ENCODE measurements at places on chromosomes 13 and 19.

DNA sequence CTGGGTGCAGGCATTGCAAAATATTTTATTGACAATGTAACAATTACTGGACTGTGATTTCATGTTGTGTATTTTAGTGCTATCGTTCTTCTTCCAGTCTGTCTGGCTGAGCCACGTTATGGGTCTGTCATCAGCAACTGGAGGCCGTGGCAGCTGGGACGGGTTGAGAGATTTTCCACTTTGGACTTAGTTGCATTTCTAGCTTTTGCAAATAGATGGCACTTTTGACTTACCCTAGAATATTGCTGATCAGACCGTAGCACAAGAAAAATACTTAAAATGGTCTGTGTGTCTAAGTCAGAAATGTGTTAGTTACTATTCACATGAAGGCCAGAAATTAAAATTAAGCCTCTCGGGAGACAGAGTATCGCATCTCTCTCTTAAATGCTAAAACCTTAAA, 211.1 kb downstream of the TEX29 start:
- DNase-seq = no peak

DNA sequence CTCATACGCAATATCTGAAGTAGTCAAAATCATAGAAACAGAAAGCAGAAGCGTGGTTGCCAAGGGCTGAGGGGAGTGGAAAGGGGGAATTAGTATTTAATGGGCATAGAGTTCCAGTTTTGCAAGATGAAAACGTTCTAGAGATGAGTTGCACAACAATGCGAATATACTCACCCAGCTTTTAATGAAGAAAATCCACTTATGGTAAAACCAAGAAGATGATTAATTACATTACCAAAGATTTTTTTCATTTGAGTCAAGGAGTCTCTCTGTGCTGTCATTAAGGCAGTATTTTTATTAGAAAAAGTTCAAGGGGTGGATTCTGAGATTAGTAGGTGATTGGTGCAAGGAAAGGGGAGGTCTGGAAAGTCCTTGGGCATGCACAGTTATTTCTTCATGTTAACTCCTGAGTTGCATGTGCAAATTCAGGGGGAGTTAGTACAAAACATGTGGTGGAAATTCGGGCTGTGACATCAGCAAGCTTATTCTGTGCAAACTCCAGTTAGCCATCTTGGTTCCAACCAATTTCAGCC, 6.9 kb upstream of the CBY2 start:
- DNase-seq = no peak

GRCh38 chr19:49413348-49413747, 9.9 kb downstream of the PTH2 start:
- no peak for DNase-seq

DNA sequence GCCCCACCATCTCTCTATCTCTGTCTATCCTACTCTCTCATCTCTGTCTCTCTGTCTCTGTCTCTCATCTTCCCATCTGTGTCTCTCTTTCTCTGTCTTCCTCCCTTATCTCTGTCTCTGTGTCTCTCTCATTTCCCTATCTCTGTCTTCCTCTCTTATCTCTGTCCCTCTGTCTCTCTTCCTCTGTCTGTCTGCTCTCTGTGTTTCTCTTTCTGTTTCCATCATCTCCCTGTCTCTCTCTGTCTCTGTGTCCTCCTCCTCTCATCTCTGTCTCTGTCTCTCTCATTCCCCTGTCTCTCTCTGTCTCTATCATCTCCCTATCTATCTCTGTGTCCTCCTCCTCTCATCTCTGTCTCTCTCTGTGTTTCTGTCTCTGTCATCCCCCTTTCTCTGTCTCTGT, 1.6 kb upstream of the EBI3 start:
- DNase-seq = no peak

DNA sequence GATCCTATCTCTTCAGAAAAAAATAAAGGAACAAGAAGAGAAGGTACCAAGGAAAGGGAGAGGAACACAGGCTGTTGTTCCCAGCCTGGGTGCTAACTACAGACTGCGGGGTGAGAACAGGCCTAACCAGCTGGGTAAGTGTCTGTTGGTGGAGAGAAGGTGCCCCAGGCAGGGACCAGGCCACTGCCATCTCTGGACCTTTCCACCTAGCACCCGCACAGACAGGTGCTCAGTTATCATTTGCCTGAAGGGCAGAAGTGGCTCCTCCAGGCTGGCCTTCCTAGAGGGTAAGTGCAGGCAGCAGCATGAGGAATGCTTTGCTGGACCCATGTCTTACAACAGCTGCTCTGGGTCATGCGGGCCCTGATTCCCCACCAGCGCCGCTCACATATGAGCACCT, 10.1 kb downstream of the DNMT1 start:
- no peak for DNase-seq
